Stimulated activated CD4-positive, alpha-beta T cell treated with anti-CD3 and anti-CD28 coated beads, Interleukin-2, amount 100 ng/mL, for 48 hours (primary cell): ENCODE measurements at places on chromosomes 12 and 14.

GRCh38 chr14:71336489-71337192 is 429.4 kb downstream of the PCNX1 start:
- DNase-seq = no peak

- DNase-seq = no peak
These were observed 13.0 kb upstream of the MFAP5 start for GRCh38 chr12:8675591-8676036.

DNA sequence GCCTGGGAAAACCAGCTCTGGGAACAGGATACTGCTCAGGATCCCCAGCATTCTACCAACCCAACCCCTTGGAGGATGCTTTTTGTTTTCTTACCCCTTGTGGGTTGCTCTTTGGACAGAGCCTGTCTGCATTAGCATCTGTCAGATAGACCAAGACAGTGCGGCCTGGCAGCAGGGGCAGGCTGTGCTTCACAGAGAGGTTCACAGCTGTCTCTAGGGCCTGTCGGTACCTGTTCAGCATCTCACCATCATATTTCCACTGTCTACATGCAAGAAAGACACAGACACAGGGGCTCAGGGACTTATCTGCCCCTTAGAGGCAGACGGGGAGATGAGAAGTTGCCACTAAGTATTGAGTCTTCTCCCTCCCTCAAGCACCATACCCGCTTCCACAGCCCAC is 21.8 kb downstream of the TEP1 start:
- DNase-seq = no peak

DNA sequence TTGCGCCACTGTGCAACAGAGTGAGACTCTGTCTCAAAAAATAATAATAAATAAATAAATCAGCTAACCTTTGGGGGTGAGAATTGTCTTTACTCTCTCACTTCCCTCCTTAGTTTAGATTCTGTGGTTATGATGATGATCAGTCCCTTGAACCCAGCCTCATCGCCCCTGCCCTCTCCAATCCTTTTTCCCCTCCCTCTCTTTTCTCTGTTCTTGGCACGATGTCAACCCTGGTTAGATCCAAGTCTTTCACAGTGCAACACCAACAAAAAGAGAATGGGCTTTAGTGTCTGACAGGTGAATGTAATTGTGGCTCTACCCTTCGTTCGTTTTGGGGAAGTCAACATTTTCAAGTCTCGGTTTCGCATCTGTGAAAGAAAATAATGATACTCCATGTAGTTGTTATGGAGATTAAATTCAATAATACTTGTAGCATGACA is 59.0 kb downstream of the NTN4 start:
- no peak for DNase-seq

- DNase-seq = no peak
These were observed 17.0 kb downstream of the NOC4L start for GRCh38 chr12:132161036-132161781.

DNA sequence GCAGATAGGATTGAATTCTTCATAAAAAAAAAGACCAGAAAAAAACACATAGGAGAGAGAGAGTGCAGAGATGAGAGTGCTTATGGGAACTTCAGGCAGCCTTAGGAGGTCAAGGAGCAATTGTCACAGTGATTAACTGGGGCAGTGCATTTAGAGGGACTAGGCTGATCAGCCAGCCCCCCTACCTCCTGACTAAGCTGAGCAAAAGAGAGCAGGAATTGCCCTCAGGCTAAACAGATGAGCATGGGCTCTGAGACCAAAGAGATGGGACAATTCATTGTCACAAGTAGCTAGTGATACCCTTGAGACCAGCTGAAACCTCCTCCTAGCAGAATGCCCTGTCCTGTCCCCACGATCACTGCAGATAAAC is 124.0 kb downstream of the BTG1 start:
- no peak for DNase-seq

- no peak for DNase-seq
These were observed 77.2 kb upstream of the DCD start for GRCh38 chr12:54725233-54725843.

DNA sequence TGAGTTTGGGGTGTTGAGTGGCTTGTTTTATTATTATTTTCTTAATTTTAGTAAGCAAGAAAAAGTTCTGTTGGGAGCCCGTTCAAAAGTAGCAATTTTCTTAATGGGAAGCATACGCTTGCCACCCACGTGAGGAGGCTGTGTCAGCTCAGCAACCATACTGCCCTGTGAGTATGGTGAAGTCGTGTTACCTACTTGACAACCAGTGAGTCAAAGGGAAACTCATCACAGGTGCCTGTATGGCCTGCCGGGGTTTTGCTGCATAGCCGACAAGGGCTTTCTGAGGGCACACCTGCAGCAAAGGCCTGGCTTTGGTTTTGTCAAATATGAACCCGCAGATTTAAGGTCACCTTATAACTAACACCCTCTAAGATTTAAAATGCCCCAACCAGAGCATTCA is 31.1 kb downstream of the PITPNM2 start:
- DNase-seq = peak; percentile 41

DNA sequence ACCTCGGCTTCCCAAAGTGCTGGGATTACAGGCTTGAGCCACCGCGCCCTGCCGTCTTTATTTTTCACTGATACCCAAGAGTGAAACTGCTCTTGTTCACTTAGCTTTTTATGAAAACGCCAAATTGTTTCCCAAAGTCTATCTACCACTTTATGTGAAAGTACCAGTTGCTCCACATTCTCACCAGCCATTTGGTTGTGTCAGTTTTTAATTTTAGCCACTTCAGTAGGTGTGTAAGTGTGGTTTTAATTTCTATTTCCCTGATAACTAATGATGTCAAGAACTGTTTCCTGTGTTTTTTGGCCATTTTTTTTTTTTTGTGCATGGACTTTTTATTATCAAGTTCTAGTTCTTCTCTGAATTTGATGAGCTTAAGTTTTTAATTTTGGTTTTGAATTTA is 17.1 kb downstream of the CAND1 start:
- DNase-seq = no peak

- no peak for DNase-seq
These were observed 90.3 kb downstream of the RFX4 start for GRCh38 chr12:106673141-106673540.

GRCh38 chr12:66118240-66118891 is 12.2 kb downstream of the LLPH start:
- DNase-seq = no peak

DNA sequence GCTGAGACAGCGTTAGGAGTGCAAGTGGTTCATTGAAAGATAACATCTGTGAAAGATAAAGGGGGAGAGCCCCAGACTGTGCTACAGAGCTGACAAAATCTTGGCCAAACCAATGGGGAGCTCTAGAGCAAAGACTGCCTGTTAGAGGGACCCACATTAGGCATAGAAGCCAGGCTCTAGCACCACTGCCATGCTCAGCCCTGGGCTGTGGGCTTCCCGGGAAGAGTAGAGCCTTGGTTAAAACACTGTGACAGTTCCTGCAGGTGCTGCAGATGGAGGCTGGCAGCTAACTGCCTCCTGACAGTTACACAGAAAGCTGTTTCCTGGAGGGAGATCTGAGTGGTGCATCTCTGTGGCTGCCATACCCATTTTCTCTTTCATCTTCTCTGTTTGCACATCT is 23.0 kb downstream of the TSHR start:
- DNase-seq = no peak

GRCh38 chr12:124631681-124632256 is 64.4 kb upstream of the NCOR2 start:
- DNase-seq = no peak

GRCh38 chr12:65522956-65523860 is 244.7 kb downstream of the MSRB3 start:
- no peak for DNase-seq

DNA sequence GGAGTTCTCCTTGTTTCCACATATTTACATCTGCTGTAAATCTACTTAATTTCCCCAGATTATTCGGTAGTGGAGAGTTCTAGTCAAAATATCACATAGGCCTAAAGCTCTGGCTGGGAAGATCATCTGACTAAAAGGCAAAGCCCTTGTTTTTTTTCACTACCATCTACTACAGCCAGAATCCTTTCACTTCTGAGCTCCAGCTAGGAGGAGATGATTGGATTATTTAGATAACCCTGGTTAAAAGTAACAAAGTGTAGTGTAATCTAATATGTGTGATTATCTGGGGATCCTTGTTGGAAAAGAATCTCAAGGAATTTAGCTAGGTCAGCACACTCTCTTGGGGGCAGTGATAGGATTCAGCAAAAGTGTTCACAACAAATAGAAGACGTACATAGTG is 125.4 kb downstream of the DYRK2 start:
- DNase-seq = no peak

GRCh38 chr12:103441437-103442181 is 54.2 kb downstream of the C12orf42 start:
- DNase-seq = no peak

DNA sequence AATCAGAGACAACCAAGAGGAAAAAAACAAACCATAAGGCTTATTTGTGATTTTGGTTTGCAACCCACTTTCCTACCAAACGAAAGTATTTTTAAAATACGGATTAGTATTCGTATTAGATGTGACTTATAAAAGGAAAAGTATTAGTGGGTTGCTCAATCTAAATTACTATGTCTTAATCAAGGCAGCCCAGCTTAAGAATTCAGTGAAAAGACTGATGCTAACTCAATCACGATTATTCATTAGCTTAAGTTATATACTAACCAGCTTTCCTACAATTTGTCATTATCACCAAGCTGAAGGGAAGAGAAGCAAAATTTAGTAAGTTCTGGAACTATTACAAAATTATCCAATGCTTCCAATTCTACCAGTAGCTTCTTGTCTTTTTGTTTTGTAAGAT is 62.7 kb downstream of the FERMT2 start:
- no peak for DNase-seq

- DNase-seq = no peak
These were observed 159.0 kb downstream of the DERA start for GRCh38 chr12:16070113-16070512.

GRCh38 chr12:65606008-65606766 is 218.1 kb upstream of the HMGA2 start:
- no peak for DNase-seq
